ENCODE measurements at places on chromosomes 12 and 14.

GRCh38 chr14:76727384-76727783 lies 33.9 kb upstream of the VASH1 start:
- no peak for DNase-seq

- no peak for DNase-seq
These were observed 96.4 kb downstream of the RIN3 start for GRCh38 chr14:92609955-92610354.

DNA sequence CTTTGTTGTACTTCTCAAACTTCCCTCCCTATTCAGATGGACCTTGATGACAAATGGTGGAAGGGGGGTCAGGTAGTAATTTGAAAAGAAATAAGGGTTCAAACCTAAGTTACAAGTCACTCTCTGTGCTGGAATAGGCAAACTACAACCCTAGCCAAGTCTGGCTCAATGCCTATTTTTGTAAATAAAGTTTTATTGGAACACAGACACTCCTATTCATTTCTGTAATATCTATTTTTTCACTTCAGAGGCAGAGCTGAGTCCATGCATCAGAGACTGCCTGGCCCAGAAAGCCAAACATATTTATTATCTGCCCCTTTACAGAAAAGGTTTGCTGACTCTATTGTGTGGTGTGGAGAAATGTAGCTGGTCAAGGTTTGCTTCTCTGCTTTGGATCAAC lies 78.4 kb upstream of the RIN3 start:
- no peak for DNase-seq

- no peak for DNase-seq
These were observed 1036.1 kb upstream of the TMEM132C start for GRCh38 chr12:127230843-127231260.

DNA sequence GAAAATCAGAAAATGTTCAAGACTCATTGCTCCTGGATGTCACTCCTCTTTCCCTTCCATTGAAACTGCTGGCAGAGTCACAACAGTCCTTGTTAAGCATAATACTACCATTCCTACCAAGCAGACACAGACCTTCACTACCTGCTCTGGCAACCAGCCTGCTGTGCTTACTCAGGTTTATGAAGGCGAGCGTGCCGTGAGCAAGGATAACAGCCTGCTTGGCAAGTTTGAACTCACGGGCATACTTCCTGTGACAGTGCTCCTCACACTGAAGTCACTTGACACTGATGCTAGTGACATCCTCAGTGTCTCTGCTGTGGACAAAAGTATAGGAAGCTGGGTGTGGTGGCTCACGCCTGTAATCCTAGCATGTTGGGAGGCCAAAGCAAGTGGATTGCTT lies 15.7 kb upstream of the PHETA1 start:
- no peak for DNase-seq

DNA sequence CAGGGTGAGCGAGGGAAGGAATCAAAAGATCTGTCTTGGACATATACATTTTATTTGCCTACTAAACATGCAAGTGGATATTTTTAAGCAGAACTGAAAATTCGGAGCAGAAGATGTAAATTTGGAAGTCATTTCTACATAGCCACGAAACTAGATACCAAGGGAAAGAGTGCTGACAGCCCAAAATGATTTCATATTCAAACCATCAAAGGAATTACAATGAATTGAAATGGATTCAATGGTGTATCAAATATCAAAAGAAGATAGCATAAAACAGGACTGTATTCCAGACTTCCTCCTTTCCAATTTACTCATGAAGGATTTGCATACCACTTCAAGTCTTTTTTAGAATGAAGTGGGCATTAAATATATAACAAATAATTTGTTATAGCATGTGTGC lies 313.5 kb upstream of the KITLG start:
- DNase-seq = no peak

DNA sequence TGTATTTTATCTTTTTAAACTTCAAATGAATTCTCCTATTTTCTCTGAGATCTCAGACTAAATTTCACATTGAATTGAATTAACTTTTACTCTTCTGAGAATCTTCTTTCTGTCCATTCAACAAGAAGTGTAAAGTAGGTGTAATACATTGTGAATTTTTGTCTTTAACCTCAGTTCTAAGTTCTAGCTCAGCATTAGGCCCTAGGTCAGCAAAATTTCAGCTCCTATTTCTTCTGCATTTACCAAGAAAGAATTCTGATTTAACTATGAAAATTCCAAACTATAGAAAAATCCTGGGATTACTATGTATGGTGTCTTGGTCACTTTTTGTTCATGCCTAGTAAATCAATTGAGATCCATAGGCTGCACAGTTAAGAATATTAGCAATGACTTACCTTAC lies 110.9 kb upstream of the MYF6 start:
- no peak for DNase-seq

- no peak for DNase-seq
These were observed 99.2 kb upstream of the TBX3 start for GRCh38 chr12:114783089-114783618.

GRCh38 chr14:98243332-98243731 lies 1028.7 kb downstream of the BCL11B start:
- no peak for DNase-seq
